Mammary microvascular endothelial cell (primary cell): ENCODE measurements at places on chromosomes 6 and 20. TPM values are rescaled to one million over a fixed set of nuclear protein-coding genes. Genes with fewer than 3 reads are reported as not detected.

ABHD16B gene
- not detected in 2 replicates for total RNA-seq

LY6G6D gene
- not detected in 2 replicates for total RNA-seq

HMGN3 gene
- total RNA-seq, result 60.5 and 61.1 TPM in 2 replicates

TMEM170B gene
- 1.1 and 1.4 TPM in 2 replicates for total RNA-seq

HCK gene
- not detected in 2 replicates for total RNA-seq

CGAS gene
- 11.6 and 13.6 TPM in 2 replicates for total RNA-seq

GGTLC1 gene
- total RNA-seq, result not detected in 2 replicates

MYLK4 gene
- total RNA-seq, result 0.05 and 0.20 TPM in 2 replicates

PAX1 gene
- total RNA-seq, result not detected in 2 replicates

KIF25 gene
- not detected in 2 replicates for total RNA-seq

CALHM5 gene
- total RNA-seq, result 3.6 and 4.4 TPM in 2 replicates

YWHAB gene
- total RNA-seq, result 145 and 156 TPM in 2 replicates

CLDN20 gene
- total RNA-seq, result not detected in 2 replicates

LRP11 gene
- 17.5 and 18.4 TPM in 2 replicates for total RNA-seq

SAPCD1 gene
- 0.67 and 1.7 TPM in 2 replicates for total RNA-seq

GTSF1L gene
- total RNA-seq, result not detected in 2 replicates

MYL9 gene
- 30.7 and 32.0 TPM in 2 replicates for total RNA-seq

ULBP1 gene
- total RNA-seq, result 0.87 and 0.94 TPM in 2 replicates

ATP6V1G2 gene
- total RNA-seq, result 0.07 and 0.39 TPM in 2 replicates

TDRD6 gene
- total RNA-seq, result under 0.01 TPM in 1 of 2 replicates, not detected in the other

BTNL2 gene
- total RNA-seq, result not detected in 2 replicates

GJA10 gene
- not detected in 2 replicates for total RNA-seq

CCDC28A gene
- total RNA-seq, result 13.0 and 25.4 TPM in 2 replicates

SYNJ2 gene
- total RNA-seq, result 55.4 and 55.9 TPM in 2 replicates

MUCL3 gene
- 0.07 TPM in 1 of 2 replicates, not detected in the other for total RNA-seq

LTA gene
- total RNA-seq, result 0.13 TPM in 1 of 2 replicates, not detected in the other

WFDC11 gene
- not detected in 2 replicates for total RNA-seq

PANK2 gene
- 40.6 and 49.6 TPM in 2 replicates for total RNA-seq

PNPLA1 gene
- total RNA-seq, result not detected in 2 replicates

POPDC3 gene
- 0.34 and 1.3 TPM in 2 replicates for total RNA-seq

TSPO2 gene
- not detected in 2 replicates for total RNA-seq

SLC18B1 gene
- total RNA-seq, result 10.7 and 14.2 TPM in 2 replicates

IMPG1 gene
- not detected in 2 replicates for total RNA-seq

HBS1L gene
- 68.2 and 83.5 TPM in 2 replicates for total RNA-seq

GNAS-AS1 gene
- total RNA-seq, result not detected in 2 replicates

MCHR2 gene
- total RNA-seq, result not detected in 2 replicates

MRAP2 gene
- total RNA-seq, result 0.07 and 0.39 TPM in 2 replicates

EMILIN3 gene
- total RNA-seq, result 0.05 TPM in 1 of 2 replicates, not detected in the other

RHAG gene
- total RNA-seq, result not detected in 2 replicates

UBE2C gene
- total RNA-seq, result 108 and 126 TPM in 2 replicates

PRDM1 gene
- 3.2 and 3.4 TPM in 2 replicates for total RNA-seq

CRISP3 gene
- not detected in 2 replicates for total RNA-seq

PNISR gene
- total RNA-seq, result 18.4 and 20.1 TPM in 2 replicates

ZNF512B gene
- total RNA-seq, result 10.7 and 13.0 TPM in 2 replicates

HFE gene
- total RNA-seq, result 3.1 and 5.4 TPM in 2 replicates

HMGN4 gene
- 63.8 and 68.4 TPM in 2 replicates for total RNA-seq

OR12D3 gene
- not detected in 2 replicates for total RNA-seq

TOP1 gene
- 23.7 and 24.8 TPM in 2 replicates for total RNA-seq

AMD1 gene
- 61.0 and 62.9 TPM in 2 replicates for total RNA-seq

GLYATL3 gene
- total RNA-seq, result not detected in 2 replicates

PTCRA gene
- total RNA-seq, result 5.4 TPM in 1 of 2 replicates, not detected in the other
